Hepatic stellate cell (primary cell): ENCODE measurements at places on chromosomes 12 and 14.

DNA sequence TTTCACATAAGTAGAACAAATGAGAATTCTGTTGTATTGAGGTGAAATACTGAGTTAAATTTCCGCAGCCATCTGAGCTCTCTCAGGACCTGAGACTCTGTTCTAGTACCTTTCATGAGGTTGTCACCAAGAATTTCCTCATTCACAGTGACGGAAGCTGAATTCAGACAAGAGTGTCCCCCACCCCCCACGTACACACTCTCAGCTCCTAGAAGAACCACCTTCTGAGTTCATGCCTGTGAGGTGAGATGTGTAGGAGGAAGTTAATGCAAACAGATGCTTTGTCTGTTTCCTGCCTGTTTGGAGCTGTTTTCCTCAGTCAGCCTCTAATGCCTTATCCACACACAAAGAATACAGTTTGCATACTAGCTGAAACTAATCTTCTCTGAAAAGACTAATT lies 18.2 kb downstream of the BICDL1 start:
- DNase-seq = no peak

GRCh38 chr14:103329401-103330347 lies 4.4 kb upstream of the EIF5 start:
- no peak for DNase-seq

DNA sequence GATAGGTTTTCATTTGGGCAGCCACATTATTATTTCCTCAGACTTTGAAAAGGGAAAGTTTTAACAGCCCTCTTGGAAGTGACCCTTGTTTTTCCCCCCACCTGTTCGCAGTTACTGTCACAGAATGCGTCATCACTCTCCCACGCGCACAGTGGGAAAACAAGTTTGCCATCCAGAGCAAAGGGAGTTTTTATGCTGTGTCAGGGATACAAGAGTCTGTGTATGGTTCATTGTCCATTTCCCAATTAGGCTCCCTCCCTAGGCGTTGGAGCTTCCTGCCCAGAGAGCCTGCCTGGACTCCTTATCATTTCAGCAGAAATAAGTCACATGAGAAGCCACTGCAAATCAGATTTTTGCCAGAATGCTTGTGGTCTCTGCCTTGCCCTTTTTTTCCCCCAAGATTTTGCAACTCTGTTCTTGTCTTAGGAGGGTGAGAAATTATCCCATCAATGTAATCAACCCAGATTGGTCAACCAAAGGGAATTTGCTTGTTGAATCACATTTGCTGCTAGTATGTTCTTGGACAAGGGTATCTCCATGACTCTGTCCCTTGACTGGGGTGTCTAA lies 104.1 kb downstream of the IGF1 start:
- DNase-seq = no peak

- DNase-seq = no peak
These were observed 5.8 kb downstream of the ASB2 start for GRCh38 chr14:93970585-93970964.

DNA sequence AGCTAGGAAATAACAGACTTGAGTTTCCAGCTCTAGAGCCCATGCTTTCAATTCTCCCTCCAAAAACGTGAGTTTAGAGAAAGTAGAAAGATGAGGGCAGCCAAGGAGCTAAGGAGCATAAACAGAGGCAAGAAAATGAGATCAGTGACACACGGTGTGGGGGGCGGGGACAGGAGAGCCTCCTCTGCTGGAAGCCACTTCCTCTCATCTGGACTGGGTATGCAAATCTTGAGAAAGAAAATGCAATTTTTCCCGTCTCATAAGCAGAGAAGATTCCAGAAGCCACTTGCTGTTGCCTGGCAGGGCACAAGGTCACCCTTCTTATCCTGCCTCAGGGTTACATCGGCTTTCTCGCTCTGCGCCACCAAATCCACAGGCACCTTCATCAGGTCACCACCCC lies 6.0 kb downstream of the OR10P1 start:
- DNase-seq = no peak

DNA sequence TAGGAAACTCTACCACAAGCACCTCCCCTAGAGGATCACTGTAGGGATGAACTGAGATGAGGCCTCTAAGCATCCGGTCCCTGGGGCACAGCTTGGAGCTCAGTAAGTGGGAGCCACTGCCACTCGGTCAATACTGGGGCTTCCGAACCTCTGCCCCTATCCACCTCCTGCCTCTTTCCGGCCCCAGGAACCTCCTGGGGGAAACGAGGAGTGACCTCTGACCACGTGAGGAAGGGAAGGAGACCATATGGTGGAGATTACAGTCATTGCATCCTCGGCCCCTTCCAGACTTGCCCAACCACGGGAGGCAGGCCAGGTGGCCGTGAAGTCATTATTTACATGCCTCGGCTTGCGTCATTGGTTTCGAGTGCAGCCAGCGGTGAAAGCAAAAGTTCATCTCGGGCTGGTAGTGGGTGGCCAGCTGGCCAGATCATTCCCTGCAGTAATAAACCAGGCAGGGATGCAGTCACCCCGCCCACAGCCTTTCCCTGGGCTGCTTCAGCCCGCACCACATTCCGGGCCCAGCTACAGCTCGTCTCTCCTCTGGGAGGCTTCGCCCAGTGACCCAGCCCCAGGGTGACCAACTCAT lies 65.4 kb downstream of the C14orf132 start:
- peak; percentile 97 for DNase-seq

GRCh38 chr12:94312378-94312777 lies 147.3 kb downstream of the CEP83 start:
- no peak for DNase-seq

DNA sequence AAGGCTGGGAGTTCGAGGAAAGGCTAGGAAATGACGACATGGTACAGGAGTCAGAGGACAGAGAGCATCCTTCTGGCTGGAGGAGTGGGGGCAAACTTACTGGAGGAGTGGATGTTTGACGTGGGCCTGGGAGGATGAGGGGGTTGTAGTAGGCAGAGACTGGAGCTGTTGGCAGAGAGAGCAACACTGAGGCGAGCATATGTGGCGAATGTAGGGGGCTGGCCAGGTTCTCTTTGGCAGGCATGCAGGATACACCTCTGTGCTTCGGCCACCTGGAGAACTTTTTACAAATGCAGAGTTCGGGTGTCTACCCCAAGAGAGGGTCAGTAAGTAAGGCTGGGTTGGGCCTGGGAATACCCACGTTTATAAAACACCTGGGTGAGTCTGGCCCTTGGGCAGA lies 385.7 kb downstream of the FUT8 start:
- DNase-seq = no peak

DNA sequence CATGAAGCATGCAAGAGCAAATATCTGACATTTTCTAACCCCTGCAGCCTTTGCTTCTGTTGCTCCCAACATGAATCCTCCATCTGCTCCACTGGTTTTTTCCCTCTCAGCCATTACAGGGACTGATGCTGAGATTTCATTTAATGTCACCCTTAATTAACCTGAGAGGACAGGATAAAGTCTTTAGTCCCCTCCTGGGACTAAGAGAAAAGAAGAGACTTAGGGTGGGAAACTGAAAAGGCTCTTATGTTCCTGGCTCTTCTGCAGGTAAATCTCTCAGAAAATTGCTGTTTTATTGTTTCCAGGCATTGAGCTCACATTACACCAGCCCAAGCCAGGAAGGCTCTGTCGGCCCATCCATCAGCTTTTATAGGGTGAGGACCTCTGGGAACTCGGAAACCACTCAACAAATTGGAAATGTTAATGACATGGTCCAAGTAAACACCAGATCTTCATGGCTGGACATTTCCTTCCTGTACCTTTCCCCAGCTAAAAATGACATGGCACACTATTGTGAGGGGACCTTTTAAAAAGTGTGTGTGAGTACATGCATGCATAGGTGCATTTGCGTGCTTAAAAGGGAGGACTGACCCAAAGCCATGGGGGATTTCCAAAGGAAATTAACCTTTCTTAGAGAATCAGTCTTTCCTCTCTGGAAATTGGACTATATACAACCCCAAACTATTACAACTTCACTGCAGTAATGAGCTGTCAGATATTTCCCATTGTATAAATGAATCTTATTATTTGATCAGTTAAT lies 408.1 kb upstream of the TMTC1 start:
- DNase-seq = no peak

DNA sequence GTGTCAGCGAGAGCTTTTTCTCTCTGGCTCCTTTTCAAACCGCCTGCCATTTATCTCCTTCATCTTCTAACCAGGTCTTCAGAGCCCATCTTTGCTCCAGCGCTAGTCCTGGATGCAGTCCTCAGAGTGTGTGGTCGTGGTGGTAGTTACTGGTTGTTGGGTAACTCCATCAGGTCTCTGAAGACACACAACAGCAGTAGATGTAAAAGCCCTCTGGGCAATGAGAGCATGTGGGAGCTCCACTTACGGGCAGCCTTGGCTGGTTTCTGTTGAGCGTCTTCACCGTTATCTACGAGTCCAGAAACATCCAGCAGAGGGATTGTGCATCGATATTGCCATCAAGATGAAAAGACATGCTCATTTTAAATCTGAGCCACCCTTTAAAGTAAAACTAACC lies 61.2 kb downstream of the FBXL14 start:
- peak; percentile 63 for DNase-seq

DNA sequence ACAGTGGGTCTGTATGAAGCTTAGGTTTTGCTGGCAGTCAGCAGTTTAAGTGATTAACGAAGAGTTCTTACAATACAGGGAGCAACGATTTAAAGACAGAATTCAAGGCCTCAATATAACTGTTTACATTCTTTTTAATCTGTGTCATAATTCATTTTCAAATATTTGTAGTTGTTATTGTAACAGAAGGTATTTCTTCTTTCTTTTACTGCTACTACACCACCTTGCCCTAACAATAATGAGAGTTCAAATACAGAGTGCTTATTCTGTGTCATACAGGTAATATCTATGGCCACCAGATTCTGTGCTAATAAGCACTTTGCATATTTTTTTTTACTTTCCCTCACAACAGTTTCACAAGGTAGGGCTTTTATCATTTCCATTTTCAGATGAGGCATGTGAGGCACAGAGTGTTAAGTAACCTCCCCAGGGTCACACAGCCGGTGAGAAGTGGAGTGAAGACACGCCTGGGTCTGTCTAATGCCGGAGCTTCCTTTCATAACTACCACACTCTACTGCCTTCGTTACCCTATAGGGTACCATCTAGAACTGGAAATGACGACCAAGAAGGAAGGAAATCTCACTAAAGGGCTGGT lies 81.9 kb downstream of the PELI2 start:
- DNase-seq = no peak

DNA sequence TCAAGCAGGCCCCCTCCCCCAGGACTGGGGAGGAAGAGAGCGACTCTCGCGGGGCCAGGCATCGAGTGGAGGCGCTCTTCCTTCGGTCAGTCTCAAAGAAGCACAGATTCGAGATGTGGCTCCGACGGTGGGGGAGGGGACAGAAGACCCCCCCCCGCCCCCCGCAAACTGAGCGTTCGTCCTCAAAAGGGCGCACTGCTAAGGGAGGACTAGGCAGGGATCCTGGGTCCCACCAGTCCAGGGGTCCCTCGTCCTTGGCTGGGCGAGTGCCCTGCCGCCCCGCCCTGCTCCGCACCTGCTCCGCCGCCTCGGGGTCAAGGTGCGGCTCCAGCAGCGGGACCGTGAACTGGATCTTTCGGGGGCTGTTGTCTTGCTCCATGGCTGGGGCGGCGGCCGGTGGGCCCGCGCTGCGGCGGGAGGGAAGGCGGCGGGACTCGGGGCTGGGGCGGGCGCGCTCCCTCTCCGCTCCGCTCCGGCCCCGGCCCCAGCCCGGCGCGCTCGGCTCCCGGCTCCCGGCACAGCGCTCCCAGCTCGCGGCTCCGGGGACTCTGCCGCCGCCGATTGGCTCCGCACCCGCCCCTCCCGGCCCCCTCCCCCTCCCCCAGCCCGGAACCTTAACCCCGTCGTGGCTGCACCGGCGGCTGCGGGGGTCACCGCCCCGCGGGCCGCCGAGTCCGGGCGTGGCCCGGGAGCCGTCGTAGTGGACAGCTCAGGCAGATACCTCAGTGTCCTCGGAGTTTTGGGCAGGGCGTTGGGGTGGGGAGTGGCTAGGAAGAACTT lies at the start of gene PPP1R1A:
TSS of gene PPP1R1A (minus strand) at position 550 of the 780 bp plus-strand sequence. CDS start at position 379, 171 bp downstream.
- no peak for DNase-seq

GRCh38 chr14:66746316-66747006 lies 238.5 kb downstream of the GPHN start:
- peak; percentile 11 for DNase-seq

- no peak for DNase-seq
These were observed 1.8 kb downstream of the CD63 start for GRCh38 chr12:55726971-55727370.

DNA sequence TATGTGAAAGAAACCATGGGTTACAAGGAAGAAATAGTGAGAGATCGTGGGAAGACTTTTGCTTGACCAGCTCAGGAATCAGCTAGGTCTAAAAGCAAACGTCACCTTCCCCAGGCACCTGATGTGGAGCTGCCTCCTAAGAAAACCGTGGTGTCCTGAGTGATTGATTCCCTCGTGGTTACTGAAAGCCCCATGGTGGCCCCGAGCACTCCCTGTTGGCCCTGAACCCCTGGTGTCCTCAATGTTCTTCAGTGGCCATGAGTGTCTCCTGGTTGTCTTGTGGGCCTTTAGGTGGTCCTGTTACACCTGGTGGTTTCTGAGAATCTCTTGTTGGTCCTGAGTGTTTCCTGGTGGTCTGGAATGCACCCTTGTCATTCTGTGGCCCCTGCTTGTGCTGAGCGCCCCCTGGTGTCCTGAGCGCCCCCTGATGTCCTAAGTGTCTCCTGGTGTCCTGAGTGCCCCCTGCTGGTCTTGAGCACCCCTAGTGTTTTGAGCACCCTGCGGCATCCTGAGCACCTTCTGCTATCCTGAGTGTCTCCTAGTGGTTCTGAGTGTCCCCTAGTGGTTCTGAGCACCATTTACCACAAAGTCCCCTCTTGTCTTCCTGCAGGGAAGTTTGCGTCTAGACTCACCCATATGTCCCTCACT lies 518.7 kb downstream of the TMEM121 start:
- peak; percentile 7 for DNase-seq

DNA sequence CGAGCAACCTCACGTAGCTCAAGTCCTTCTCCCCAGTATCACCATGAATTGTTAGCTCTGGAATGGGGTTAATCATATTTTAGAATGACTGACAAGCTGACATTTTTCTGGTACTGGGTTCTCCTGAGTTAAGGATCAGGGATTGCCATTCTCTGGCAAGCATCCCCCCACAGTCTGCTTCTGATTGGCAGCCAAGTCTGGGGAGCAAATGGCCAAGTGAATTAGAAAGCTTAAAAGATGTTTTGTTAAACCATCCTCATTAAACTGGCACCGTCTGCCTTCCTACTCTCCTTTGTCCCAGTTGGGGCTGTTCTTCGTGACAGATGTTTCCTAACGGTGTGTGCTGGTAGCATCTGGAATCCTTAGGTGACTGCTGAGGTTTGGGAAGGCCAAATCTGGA lies 17.2 kb upstream of the CISTR start:
- no peak for DNase-seq

DNA sequence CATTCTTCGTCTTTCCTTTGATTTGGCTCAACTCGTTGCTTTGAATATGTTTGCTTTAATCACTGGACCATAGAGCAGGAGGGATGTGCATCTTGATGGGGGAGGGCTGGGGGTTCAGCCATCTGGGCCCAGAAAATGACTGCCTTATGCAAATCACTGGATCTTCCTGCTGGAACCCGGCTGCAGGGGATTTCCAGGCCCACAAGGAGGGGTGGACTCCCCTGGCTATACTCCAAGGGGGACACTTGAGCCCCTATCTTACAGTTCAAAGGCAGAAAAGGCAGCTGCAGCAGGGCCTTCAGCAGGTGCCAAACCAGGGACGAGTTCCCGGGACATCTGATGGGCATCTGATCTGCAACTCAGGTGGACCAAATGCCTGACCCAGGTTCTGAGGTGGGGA lies 122.5 kb downstream of the DICER1 start:
- DNase-seq = no peak

- DNase-seq = no peak
These were observed 762.9 kb downstream of the C12orf50 start for GRCh38 chr12:87266305-87266704.

- no peak for DNase-seq
These were observed 350.5 kb upstream of the TMTC1 start for GRCh38 chr12:30134229-30134628.

GRCh38 chr12:119151445-119152026 lies 27.2 kb upstream of the HSPB8 start:
- DNase-seq = no peak
